ENCODE measurements at places on chromosomes 13 and 19. TPM values are rescaled to one million over a fixed set of nuclear protein-coding genes. Genes with fewer than 3 reads are reported as not detected.

GRCh38 chr19:22619371-22619770, 14.8 kb upstream of the ZNF492 start:
- no peak for DNase-seq

- DNase-seq: no peak
Observed at GRCh38 chr19:34365463-34366401, 736 bp downstream of the GPI start.

DNA sequence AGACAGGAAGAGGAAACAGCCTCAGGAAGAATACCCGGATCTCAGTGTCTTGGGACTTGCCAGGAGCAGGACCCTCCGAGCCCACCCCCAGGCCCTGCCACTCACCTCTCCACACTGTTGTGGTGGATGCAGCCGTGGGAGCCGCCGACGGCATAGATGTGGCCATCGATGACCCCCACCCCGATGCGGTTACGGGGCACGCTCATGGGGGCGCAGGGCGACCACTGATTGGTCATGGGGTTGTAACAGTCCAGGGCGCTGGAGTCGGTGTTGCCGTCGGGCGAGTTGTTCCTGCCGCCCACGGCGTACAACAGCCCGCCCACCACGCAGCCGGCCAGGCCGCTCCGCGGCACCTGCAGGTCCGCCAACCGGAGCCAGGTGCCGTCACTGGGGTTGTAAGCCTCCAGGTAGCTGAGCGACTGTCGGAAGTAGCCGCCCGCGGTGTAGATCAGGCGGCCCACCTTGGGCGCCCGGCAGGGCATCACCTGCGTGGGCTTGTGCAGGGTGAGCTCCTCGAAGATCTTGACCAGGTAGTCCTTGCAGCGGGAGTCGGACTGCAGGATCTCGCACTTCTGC, 11.6 kb downstream of the KEAP1 start:
- DNase-seq: peak; percentile 91

GRCh38 chr19:55196803-55197202, 12.5 kb downstream of the PTPRH start:
- no peak for DNase-seq

DNA sequence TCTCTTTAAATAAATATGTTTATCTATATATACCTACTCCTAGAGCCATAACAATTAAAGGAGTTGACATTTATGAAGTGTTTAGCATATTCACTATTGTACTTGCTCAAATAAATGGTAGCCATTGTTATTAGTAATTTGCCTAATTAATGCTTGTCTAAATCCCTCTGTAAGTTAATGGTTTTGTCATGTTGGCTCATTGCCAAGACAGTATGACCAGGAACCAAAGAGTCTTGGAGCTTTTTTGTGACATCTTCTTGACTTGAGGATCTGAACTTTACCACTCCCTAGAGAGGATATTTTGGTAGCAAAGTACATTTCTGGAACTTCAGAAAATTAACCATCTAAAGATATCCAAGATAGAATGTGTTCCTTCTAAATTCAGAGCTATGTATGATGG, 15.5 kb downstream of the FRY start:
- no peak for DNase-seq

DNA sequence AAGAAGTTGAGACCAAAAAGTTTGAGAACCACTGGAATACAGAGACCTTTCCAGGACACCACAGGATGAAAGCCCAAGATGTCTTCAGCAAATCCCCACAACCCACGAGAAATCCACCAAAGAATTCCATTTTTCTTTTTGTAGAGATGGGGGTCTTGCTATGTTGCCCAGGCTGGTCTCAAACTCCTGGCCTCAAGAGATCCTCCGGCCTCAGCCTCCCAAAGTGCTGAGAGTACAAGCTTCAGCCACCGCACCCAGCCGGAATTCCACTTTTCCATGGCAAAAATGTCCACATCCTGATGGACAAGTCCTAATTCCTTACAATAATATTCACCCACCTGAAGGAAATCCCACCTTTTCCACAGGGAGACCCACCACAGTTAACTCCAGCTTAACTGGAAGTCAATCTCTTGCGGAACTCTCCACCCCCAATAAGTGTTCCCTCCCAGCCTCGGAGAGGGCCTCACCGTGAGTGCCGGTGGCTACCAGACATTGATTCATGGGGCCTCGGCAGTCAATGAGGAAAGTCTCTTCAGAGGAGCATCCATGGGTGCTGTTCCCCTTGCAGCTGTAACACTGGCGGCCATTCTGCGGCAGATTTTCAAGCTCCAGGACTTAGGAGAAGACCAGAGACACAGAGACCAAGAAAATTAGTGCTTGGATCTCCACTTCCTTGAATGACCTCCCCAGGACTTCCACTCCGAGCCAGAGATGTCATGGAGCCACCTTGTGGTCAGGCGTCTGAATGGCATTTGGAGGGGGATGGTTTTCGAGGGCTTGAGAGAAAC, 12.3 kb upstream of the CADM4 start:
- DNase-seq: no peak

Gene CPT1C
- 30.7 TPM for total RNA-seq

Gene CBLC
- not detected for total RNA-seq

- DNase-seq: no peak
Observed at GRCh38 chr13:76853921-76854608, 32.1 kb downstream of the KCTD12 start.

- DNase-seq: no peak
Observed at GRCh38 chr19:19105365-19106055, 32.8 kb downstream of the TMEM161A start.

Gene ZNF154
- 15.7 TPM for total RNA-seq

DNA sequence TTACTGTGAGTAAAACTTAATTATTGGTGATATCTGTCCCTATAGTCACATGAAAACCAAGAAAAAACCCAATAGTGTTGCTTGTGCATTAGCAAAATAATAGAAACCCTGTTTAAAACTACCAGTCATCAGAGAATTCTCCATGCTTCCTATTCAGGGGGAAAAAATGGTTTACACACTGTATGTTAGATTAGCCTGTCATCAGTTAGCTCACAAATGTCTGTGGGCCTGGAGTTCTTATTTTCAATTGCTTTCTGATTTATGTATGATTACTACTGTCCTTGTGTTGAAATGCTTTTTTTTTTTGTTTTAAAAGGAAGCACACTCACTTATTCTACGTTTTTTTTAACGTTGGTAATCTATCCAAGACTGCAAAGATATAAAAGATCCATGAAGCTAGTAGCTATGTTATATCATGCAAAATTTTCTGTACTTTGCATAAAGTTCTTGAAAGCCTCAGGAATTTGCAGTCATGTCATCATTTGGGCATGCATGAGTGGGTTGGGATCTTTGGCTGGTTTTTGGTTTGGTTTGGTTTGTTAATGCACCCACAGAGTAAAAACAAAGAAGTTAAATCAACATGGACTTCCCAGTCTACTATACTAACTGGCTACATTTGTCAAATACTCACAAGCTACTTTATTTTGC, 25.9 kb downstream of the RXFP2 start:
- DNase-seq: no peak

Gene SLITRK1
- total RNA-seq: 0.05 TPM

GRCh38 chr13:67186995-67187569, 43.1 kb downstream of the PCDH9 start:
- no peak for DNase-seq

Gene CYSLTR2
- not detected for total RNA-seq

Gene ZNF175
- 8.9 TPM for total RNA-seq

Gene CASP14
- not detected for total RNA-seq

Gene NCR1
- total RNA-seq: not detected

DNA sequence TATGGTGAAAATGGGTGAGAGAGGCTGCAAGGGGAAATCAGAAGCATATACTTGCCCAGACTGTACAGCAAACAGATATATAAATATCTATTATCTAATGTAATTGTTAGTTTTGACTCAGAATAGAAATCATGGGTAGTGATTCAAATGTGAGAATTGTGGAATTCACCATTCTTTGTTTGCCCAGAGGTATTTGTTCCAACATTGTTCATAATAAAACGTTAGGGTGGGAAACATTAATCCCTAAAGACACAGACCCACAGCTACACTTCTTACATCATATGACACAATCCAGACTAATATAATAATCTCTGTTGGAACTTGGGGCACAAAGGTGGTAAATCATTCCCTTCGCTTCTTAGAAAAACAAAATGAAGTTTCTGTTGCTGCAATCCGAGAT, 646.5 kb upstream of the SLITRK6 start:
- DNase-seq: no peak

DNA sequence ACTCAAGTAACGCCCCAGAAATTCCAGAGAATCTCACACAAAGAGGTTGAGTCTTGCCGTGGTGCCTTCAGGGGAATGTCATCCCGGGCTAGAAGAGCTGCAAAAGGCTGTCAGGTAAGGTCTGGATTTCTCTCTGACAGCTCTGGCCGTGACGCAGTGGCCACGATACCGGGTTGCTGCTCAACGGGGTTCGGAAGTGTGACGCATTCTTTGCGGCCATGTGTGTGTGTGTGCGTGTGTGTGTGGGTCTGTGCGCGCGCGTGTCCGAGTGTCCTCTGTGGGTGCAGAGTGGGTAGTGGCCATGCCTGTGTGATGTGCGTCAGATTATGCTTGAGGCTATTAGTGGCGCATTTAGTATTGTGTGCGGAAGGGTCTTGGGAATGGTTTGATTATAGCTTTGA, 306 bp downstream of the ZNF540 start:
- DNase-seq: no peak

Gene LILRA1
- not detected for total RNA-seq

Gene GIPR
- 1.3 TPM for total RNA-seq

DNA sequence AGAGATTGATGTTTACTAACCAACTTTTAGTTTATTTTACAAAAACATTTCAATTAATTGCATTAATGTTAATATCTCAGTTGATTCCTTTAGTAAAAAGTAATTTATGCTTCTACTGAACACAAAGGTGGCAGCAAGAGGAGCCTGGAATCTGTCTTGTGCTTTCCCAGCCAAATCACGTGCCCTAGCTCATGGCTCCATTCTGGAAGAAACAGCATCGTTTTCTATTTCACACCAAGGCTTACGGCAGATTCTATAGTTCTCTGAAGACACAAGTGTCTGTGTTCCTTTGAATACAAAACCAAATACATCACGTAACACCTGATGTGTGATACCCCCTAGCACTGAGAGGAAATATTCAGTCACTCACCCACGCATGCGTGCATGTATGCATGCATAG, 346.1 kb upstream of the MIR17HG start:
- DNase-seq: no peak

DNA sequence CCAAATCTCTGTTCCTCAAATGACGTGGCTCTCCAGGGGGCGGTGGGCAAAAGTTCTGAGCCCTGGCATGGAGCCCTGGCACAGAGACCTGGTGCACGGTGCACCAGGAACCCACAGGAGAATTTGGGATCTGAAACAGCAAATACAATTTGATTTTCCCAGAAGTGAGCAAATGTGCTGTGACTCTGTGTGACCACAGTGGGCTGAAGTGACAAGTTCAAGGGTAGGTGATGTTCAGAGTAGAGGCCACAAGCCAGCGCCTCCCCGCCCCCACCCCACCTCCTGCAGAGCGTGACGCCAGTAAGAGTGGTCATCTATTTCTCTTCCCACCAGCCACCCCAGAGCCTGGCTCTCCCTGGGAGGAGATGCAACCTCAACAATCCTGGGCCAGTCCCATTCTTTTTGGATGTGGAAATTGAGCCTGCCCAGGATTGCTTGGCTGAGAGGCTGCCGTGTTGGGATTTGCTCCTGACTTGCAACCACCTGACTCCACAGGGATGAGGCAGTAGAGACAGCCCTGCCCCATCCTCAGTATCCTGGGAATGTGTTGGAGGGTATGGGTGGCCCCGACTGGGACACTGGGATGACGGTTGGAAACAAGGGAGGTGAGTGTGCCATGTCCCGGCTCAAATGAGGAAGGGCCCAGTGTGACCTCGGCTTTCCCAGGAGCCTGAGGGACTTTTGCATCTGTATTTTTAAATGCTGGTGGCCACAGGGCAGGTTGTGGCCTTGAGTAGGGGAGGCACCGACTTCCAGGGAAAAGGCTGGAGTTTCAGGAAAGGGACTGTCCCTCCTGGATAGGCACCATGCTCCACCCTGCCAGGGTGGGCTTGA, 11.1 kb upstream of the BCL3 start:
- no peak for DNase-seq

GRCh38 chr13:104137416-104137815, 1071.2 kb upstream of the SLC10A2 start:
- no peak for DNase-seq

- DNase-seq: no peak
Observed at GRCh38 chr13:73193554-73193953, 134.7 kb downstream of the KLF5 start.

DNA sequence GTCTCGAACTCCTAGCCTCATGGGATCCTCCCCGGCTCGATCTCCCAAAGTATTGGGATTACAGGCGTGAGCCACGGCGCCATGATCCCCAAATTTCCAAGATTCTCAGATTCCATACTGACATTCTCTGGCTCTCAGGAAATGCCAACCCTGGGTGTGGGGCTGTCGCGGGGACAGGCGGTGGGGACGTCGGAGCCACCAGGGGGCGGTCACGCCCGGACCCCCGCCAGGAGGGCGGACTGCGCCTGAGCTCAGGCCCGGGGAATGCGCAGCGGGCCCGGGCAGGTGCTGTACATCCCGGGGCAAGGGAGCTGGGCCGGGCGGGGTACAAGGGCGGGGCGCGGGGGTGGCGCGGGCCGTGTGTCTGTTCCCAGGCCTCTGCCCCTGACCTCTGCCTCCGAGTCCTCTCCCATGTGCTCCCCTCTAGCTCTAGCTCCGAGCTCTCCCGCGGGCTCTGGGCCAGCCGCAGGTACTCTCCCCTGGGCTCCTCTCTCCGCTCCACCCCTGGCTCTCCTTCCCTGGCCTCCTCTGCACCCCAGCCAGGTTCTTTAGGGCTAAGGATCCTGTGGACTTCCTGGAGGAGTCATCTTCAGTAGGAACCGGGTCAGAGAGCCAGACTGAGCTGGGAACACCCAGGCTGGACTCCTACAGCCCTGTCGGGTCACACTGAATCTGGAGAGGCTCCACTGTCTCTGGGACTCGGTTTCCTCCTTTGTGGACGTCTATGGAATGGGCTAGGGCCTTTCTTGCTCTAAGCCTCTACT, 2.4 kb downstream of the PPP1R13L start:
- DNase-seq: no peak

GRCh38 chr19:5557691-5558090, 10.1 kb downstream of the TINCR start:
- DNase-seq: no peak

DNA sequence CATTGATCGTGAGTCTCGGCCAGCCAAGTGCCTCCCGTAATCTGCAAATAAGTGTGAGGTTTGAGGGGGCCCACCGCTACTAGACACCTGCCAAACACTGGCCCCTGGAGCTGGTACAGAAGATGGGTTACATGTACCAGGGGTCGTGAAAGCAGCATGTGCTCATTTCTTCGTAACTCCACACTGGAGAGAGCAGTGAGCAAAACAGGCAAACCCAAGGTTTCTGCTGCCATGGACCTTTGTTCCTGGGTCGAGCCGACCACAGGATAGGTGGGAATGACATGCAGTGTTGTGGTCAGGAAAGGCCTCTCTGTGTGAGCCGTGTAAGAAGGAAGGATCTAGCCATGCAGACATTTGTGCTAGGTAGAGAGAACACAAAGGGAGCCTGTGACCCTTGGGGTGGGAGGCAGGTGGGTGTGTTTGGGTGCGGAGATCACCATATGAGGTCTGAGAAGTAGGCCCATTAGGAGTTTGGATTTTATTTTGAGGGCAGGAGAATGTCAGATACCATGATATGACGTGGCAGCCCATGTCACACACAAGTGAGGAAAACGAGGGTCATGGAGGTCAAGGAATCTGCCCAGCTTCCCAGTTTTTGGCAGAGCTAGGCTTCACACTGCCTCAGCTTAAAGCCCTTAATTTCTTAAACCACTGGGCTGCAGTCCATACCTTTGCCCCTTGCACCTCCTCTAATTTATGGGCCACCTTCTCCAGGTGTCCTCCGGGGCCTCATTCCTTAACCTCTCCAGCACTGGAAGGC, 919 bp downstream of the GTF3A start:
- DNase-seq: no peak

Gene IL11
- total RNA-seq: 3.1 TPM

GRCh38 chr13:40031031-40031430, 375.6 kb downstream of the COG6 start:
- DNase-seq: no peak
